ENCODE measurements at places on chromosomes 6 and 20.

GRCh38 chr6:78505178-78505577 lies 362.2 kb upstream of the IRAK1BP1 start:
- DNase-seq = no peak

DNA sequence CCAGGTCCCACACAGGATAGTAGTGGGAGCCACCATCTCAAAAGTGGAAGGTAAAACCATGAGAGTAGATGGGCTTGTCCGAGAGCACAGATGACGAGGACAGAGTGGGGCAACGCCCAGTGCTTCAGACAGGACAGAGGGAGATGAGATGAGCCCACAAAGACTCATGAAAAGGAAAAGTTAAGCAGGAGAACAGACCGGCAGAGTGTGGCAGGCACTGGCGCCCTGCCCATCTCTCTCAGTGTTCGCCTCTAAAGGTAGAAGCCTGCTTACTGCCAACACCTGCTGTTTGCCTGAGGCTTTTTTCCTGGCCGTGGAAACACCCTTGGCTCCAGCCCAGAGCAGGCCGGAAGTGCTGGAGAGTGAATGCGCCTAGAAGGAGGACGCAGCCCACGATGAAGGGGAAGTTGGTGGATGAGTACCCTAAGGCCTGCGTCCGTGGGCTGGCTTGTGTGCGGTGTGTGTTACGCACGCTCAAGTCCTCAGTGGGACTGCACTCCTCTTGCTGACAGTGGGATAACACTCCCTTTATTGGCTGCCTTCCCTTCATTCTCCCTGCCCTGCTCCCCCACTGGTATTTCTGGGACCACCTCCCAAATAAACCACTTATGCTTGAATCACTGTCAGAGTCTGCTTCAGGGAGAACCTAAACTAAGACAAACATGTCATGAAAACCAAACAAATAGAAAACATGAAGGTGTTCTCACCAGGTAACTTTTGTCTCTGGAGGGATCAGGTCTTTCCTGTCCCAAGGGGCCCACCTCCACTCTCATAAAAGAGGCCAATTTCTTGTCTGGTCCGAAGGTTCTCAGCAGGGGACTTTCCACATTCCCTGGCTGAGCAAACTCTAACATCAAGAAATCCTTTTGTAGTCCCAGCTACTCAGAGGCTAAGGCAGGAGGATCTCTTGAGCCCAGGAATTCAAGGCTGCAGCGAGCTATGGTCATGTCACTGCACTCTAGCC lies 9.1 kb upstream of the FOXP4 start:
- DNase-seq = no peak

DNA sequence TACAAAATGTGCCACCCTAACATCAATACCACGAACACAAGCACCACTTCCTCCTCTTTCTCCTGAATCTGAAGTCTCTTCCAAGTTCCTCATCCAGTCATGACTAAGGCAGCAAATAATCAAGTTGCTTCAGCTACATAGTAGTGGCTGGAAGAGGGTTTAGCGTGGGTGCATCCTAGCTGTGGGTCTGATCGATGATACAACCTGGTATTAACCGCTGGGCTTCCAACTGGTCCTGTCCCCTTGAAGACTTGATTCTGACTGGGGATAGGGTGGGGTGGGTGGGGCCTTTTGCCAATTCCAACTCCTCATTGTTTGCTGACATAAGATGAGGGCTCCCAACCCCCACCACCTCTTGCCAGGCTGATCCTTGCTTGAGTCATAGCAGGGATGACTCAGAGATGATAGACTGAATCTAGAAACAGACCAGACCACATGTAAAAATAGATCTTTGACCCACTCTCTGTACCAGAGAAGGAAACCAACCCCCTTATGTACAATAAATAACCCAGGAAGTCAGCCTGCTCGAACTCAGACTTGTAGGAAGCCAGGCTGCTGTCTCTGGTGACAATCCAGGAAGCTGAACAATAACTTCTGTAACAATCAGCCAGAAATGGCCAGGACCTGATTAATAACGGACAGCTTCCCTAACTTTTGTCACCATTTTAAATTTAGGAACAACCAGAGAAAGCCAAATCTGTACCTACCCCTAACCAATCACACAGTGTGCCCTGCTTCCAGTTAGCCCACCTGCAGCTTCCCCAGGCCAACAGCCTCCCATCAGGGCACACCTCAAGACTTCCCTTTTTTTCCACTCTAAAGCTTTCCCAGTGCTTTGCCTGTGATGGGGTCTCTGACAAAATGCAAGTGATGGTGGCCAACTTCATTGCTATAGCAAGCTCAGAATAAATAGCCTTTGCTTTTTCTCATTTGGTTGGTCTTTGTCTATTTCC lies 68.9 kb upstream of the FAM184A start:
- DNase-seq = no peak

DNA sequence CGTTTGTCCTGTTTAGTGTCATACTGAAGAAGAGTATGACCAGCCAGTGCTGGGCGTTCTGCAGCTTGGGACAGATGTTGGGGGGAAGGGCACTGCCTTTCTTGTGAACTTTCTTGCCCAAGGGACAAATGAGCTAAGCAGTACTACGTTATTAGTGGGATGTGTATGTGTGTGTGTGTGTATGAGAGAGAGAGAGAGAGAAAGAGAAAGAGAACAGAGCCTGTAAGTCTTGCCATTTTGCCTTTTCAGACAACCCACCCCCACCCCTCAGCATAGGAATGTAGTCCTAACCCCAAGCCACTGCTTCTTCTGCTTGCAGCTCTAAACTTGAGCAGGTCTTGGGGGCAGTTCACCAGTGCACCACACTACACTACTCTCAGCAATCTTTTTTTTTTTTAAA lies 45.5 kb downstream of the E2F3 start:
- no peak for DNase-seq

Measured in activated CD4-positive, CD25-positive, alpha-beta regulatory T cell treated with anti-CD3 and anti-CD28 coated beads, Interleukin-2, amount 50 U/mL, for 16 hours (primary cell).